ENCODE measurements at places on chromosomes 11 and 22.

GRCh38 chr11:72002841-72003775 is 4.4 kb downstream of the IL18BP start:
- DNase-seq = no peak

DNA sequence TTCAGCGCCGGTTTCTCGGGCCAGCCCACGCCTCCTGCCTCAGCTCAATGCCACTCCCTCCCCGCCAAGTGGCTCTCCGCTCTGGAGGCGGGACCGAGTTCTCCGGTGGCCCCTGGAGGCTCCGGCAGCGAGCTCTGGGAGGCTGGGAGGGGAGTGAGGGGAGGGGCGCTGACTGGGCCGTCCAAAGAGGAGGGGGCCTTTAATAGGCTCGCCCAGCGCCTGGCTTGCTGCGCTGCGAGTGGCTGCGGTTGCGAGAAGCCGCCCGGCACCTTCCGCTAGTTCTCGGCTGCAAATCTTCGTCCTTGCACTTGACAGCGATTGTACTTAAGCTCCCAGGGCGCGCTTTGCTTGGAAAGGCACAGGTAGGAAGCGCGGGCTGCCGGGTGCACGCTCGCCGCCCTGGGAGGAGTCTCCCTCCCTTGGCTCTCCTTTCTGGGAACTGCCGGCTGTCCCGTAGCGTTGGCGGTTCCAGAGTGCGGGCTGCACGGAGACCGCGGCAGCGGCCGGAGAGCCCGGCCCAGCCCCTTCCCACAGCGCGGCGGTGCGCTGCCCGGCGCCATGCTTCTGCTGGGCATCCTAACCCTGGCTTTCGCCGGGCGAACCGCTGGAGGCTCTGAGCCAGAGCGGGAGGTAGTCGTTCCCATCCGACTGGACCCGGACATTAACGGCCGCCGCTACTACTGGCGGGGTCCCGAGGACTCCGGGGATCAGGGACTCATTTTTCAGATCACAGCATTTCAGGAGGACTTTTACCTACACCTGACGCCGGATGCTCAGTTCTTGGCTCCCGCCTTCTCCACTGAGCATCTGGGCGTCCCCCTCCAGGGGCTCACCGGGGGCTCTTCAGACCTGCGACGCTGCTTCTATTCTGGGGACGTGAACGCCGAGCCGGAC is at the start of gene ADAMTS15:
ADAMTS15 (plus strand) TSS at position 230 of the 894 bp plus-strand sequence; CDS start at position 559, 329 bp downstream.
- DNase-seq = no peak

DNA sequence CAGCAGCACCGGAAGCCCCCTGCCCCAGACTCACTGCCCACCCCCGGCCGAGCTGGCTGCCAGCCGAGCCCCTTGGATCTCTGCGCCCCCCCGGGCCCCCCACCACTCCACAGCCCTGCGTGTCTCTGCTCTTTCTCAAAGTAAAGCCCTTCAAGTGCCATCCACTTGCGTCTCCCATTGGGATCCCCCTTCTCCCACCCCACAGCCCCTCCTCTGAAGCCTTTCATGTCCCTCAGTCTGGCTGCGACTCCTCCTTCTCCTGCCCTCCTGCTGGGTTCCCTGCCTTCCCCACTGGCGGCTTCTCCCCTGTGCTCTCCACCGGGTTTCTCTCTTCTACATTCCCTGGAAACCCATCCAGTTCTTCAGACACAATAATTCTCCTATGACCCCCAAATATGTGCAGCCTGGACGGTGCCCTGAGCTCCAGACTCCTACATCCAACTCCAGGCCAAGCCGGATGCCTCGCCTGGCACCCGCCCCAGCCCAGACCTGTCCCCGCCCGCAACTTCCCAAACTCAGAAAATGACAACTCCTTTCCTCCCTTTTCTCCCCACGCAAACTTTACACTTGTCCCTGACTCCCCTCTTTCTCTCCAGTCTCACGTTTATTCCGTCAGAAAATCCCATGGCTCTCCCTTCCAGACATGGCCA is 108.9 kb downstream of the WNT7B start:
- DNase-seq = no peak

GRCh38 chr11:78218707-78219492 is 30.2 kb downstream of the USP35 start:
- DNase-seq = no peak

DNA sequence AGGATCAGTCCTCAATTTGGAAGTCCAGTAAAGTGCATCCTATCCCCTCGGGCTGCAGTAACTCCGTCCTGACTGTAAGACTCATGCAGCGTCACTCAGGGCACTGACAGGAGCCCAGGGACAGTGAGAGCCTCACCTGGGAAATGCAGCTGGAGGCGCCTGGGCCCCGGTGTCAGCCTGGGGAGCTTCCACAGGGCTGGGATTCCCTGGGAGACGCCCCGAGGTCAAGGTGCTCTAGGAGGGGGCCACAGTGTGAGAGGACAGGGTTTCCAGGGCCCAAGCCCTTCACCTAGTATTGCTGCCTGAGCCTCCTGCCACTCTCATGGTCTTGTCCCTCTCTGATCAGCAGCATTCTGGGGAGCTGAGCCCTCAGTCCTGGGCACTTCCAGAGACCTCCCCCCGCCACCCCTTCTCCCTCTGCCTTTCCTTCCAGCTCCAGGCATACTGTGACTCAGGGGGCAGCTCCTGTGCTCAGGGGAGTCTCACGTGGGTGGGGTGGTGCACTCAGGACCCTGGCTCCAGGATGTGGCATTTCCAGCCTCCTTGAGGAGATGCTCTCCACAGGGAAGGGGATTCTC is 99.1 kb upstream of the IGLL5 start:
- DNase-seq = no peak

- no peak for DNase-seq
Measured at GRCh38 chr11:12838463-12839123, 164.4 kb downstream of the TEAD1 start.

DNA sequence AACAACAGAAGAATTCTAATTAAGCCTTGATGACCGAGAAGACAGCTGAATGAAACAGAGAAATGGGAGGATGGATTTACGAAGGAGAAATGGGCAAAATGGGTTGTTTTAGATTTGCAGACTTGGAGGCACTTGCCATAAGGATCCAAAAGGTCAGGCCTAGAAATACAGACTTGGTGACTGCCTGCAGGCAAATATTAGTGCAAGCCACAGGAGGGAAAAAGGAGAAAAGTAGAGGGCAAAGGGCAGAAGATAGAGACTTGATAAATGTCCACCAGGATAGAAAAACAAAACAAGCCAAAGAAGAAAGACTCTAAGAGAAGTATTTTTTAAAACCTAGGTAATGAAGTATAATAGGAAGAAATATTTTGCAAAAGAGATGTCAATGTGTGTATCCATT is 13.1 kb downstream of the CCDC34 start:
- no peak for DNase-seq

GRCh38 chr11:57584341-57584740 is 13.1 kb upstream of the SERPING1 start:
- no peak for DNase-seq

DNA sequence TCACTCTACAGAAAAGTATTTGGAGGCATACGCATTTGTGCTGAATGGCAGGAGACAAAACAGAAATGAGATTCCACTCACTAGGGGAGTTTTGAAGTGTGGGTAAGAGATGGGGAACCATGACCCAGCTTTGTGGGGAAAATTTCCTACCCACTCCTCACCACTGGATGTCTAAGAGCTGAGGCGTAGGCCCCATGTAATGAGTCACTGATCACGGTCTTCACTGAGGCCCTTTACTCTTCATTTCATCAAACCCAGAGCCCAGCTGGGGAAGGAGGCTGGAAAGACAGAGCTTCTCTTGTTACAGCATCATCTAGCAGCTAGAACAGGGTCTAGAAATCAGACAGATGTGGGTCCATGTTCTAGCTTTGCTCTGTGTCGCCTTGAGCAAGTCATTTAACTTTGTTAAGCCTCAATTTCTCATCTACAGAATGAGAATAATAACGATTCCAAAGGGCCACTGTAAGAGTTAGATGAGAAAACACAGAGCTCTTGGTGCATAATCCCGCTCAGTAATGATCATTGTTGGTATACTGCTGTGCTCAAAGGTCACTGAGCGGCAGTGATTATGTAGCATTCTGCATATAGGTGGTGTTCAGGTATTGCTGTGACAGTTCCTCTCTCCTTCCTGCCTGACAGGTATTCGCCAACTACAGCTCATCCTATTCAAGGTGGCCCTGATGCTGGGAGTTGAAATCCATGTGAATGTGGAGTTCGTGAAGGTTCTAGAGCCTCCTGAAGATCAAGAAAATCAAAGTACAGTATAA is 97.2 kb downstream of the MICAL2 start:
- DNase-seq = no peak

DNA sequence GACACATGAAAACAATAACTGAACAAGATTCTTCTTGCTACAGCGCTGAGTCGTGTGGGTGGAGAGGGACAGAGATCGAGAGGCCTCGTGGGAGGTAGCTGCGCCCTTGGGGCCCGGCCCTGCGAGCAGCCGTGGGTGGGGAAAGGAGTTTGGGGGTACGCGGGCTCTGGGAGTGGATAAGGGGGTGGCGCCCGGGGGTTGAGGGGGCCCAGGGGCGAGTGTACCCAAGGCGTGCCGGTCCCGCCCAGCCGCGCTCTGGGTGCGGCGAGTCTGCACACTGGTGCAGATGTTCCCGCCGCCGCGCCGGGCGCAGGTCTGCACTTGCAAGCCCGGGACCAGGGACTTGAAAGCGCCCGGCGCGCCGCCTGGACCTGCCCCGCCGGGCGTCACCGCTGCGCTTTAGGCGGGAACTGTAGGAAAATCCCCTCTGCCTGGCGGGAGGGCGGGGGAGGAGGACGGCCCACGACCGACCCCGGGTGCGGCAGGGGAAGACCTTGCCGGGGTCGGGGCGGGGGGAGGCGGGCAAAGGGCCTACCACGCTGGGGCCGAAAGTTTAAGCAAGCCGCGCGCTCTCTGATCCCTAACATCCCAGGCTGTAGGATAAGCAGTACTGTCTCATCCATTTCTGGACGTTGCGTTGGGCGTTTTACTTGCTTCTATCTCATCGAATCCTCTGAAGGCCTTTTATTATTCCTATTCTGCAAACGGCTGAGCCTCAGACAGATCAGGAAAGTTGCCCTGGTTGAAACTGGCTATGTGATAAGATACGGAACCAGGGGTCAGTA is 1.4 kb upstream of the KREMEN1 start:
- peak; percentile 3 for DNase-seq

GRCh38 chr11:86444981-86445380 is 70.3 kb downstream of the CCDC81 start:
- DNase-seq = no peak

DNA sequence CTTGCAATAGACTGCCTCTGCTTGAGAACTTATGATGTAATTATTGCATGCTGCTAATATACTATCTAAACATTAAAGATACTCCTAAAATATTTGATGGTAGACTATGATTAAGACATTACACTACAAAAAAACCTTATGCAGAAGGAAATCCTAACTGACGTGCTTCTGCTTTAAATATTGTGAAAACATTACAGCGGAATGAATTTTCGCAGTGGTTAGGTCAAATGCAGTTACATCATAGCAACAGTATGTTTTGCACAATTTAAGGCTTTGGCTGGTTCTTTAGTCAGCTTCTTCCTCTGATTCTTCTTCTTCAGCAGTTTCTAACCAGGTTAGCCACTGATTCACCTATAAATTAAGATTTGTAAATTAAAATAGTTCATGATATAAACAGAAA is 11.2 kb downstream of the EIF4G2 start:
- no peak for DNase-seq

DNA sequence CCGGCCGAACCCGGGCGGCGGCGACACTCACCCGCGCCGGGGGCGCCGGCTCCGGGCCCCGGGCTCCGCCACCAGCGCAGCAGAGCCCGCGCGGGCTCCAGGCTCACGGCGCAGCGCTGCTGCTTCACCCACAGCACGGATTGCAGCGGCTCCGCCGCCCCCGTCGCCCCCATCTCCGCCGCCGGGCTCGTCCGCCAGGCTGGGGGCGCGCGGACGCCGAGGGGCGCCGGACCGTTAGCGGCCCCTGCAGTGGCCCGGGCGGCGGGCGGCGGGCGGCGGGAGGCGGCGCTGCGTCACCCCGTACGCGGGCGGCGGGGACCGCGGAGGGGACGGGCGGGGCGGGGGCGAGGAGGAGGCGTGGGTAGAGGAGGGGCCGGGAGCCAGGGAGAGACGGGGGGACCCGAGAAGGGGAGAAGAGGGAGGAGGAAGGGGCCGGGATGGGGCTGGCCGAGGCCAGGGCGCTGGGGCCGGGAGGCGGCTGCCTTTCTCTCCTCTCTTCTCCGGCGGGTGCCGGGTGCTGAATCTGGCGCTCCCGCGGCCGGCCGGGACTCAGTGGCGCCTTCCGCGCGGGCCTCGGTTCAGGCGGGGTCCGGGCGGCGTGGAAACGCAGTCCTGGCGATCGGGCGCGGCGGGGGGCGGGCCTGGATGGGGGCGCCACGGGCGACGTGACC is at the start of gene CERK:
CERK (minus strand) TSS at position 277 of the 671 bp plus-strand sequence; CDS start at position 173, 104 bp downstream.
- DNase-seq = peak; percentile 52

- no peak for DNase-seq
Measured at GRCh38 chr22:25352294-25352680, 132.8 kb downstream of the CRYBB2 start.

DNA sequence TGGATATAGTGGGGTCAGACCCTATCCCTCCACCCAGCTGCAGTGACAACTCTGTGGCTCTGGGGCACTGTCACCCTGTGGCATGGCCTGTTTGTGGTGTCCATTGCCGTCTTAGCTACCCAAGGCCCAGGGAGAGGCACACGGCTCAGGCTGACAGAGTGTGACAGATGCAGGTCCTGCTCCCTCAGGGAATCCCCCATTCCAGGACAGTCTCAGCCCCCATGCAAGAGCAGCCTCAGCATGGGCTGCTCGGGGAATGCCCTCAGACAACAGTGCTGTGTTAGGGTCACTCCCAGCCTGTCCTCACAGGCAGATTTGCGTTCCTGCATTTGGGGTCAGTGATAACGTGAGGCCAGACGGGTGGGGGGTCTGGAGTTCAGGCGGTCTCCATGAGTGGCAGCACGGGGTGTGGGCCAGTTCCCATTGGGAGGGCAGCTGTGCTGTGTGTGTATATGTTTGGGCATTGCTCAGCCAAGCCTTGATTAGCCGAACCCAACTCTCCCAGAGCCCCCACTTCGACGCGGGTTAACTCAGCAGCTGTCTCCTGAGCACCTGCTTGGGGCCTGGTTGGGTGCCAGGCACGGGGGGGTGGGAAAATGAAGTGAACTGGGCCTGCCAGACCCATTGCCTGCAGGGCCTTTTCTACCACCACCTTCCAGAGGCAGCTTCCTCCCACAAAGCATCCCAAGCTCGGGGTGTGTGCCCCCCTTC is 5.3 kb upstream of the KCNQ1OT1 start:
- no peak for DNase-seq

DNA sequence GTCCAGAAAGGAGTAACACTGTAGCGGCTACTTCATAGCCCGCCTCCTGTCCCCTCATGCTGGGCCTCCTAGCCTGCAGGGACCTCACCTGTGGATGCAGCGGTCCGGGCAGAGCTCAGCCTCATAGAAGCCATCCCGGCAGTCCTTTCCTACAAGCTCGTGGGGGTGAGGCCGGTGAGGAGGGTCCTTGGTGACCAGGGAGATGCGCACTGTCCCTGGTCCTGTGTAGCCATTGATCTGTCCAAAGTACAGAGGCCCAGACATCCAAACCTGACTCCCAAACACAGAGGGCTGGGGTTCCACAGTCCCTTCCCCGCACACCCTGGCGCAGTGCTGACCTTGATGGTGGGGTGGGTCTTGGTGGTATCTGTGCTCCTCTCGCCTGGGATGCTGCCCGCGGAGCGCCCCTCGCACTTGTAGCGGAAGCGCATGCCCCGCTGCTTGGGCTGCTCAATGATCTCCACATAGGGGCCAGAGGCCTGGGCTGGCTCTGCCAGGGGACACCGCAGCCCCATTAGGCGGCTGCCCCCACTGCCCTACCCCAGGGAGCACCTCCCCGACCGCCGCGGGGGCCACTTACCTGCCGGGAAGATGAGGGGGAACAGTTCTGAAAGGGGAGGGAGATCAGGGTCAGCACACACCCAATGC is 993 bp downstream of the RELA start:
- DNase-seq = no peak
